ENCODE measurements at places on chromosomes 2 and 18.

DNA sequence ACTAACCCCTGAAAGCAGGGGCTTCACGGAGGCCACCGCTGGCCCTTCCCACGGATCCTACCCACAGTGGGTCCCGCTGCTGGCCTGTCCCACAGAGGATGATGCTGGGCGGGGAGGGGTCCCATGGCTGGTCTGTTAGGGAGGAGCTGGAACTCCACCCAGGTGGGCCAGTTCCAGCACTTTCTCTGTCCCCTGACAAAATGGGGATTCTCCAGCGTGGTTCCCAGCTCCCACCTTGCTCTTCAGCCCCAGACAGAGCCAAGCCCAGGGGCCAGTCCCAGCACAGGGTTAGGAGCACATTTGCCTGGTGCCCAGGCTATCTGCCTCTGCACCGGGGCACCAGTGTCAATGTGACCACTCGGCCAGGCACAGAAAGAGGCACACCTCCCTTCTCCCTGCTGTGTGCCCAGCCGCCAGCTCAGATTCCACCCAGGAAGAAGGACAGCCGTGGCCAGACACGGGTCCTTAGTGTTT lies 50.0 kb downstream of the ANKMY1 start:
- DNase-seq = no peak

DNA sequence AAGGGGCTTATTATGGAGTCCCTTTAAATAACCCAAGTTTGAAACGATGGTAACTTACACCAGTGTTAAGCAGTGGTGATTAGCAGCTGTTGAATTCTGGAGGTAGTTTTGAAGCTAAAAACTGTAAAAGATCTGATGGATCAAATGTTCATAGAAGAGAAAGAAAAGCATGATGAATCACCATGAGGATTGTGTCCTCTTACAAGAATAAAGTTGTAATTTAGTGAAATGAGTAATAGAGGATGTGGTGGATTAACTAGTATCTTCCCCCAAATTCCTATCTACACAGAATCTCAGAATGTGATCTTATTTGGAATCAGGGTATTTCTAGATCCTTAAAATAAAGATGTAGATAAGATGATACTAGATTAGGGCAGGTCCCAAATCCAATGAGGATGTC lies 1138.2 kb upstream of the TMEFF2 start:
- DNase-seq = no peak

- no peak for DNase-seq
These were observed 214.9 kb upstream of the TNP1 start for GRCh38 chr2:217074576-217075255.

- DNase-seq = no peak
These were observed 103.2 kb downstream of the ZNF521 start for GRCh38 chr18:25248755-25249154.

GRCh38 chr2:41717839-41718238 lies 330.0 kb upstream of the PKDCC start:
- no peak for DNase-seq

- no peak for DNase-seq
These were observed 32.1 kb downstream of the SPC25 start for GRCh38 chr2:168858146-168858545.

- no peak for DNase-seq
These were observed 24.0 kb downstream of the MRPL44 start for GRCh38 chr2:223981241-223981640.

DNA sequence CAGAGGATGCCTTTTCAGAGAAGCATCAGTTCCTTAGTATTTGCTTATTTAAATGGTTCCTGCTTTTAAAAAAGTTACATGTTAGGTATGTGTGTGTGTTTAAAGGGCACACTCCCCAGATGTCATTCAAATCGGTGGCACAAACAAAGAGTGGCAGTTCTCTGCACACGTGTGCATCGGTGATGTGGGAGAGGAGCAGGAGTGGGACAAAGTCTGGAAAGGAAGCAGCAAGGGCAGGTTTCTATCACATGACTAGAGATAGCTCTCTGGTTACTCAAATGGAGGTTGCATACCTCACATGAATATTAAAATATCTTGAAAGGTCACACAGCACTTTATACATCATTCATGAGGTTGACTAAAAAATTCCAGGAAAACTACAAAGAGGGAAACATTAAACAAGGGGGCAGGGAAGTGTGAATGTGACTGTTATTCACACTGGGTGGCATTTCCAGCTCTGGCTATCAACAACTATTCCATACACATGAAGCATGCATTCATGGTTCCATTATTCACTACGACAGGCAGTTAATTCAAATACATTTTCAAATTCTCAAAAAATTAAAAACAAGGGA lies 64.7 kb downstream of the SEPTIN10 start:
- DNase-seq = no peak

DNA sequence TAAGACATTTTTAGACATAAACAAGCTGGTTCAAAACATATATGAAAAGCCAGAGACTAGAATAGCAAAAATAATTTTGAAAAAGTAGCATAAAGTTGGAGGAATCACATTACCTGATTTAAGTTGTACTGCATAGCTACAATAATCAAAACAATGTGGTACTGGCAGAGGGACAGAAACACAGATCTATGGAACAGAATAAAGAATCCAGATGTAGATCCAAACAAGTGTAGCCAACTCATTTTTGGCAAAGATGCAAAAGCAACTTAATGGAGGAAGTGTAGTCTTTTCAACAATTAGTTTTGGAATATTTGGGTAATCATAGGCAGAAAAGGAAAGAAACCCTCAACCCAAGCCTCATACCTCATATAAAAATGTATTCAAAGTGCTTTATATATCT lies 278.7 kb upstream of the ZNF521 start:
- no peak for DNase-seq

DNA sequence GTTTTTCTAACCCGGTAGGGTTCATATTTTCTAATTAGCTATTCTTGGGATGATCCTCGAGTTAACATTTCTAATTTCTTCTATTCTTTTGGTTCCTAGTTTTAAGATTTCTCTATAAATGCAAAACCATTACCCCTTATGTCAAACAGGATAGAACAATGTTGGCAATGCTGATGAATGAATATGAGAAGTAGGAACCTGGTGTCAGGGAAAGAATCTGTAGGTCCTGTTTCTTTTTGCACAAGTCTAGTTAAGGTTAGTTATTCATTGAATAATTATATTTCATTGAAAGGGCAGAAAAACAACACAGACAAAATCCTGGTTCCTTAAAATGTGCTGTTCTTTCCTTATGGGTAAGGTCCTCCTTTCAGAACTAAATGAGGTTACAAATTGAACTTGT lies 766.4 kb upstream of the FAM98A start:
- no peak for DNase-seq

GRCh38 chr2:100982431-100982861 lies 19.6 kb upstream of the RPL31 start:
- DNase-seq = no peak

DNA sequence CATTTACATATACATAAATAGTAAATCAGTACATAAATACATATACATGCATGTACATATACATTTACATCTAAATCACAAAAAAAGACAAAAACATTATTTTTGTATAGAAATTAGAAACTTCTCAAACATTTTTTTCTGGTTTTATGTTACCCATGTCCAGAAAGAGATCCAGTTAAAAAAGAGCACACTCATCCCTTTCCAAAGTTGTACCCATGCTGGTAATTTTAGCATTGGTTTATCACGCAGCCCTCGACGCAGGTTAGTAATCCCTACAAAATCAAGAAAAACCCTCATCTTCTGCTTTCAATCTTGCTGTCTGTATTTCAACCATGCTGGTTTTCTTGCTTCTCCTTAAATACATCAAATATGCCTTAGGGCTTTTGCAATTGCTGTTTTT lies 10.5 kb downstream of the SCN9A start:
- no peak for DNase-seq

GRCh38 chr2:46170611-46171350 lies 126.4 kb upstream of the EPAS1 start:
- DNase-seq = no peak

DNA sequence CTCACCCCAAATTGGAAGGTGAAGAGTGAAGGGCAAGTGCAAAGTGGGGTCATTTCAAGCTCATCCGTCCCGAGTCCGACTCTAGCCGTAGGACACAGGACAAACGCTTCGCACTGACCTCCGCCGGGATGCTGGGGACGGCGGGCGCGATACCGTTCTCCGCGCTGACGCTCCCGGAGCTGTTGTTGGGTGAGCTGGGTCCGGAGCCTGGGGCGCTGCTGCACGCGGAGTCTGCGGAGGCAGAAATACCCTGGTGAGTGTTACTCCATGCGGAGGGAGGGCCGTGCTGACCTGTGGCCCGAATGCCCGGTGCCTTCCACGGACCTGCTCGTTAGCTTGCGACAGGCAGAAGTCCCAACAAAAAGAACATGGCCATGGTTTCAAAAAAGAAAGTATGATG lies 261.3 kb downstream of the HDAC4 start:
- no peak for DNase-seq

DNA sequence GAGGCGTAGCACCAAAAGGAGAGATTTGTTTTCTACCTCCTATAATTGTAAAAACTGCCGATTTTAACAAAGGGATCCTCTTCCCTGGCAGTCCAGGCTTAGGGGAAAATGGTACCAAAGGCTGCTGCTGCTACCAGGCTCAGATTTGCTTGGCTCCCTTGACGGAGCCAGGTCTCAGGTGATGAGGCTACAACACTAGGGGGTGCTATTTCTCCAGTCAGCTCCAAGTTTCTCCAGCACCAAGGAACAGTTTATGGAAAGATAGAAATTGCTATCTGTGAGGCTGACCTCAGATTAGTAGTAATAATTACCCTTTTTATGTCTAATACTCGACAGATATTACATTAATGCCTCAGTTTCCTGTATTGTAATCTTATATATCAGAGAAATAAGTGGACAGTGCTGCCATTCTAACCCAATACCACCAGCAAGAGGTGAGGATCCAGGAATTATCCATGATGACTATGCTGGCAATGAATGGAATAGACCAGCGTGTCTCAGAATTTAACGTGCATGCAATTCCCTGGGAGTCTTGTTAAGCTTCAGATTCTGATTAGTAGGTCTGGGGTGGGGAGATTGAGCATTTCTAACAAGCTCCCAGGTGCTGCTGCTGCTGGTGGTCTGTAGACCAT lies 111.3 kb downstream of the ESCO1 start:
- peak; percentile 6 for DNase-seq

- peak; percentile 97 for DNase-seq
These were observed 216.6 kb downstream of the RTP5 start for GRCh38 chr2:242085941-242086621.

GRCh38 chr2:20737505-20737904 lies 70.6 kb downstream of the GDF7 start:
- DNase-seq = no peak

GRCh38 chr18:51559198-51559901 lies 361.9 kb upstream of the MEX3C start:
- no peak for DNase-seq

- DNase-seq = peak; percentile 58
These were observed 1.7 kb upstream of the CTDSP1 start for GRCh38 chr2:218397820-218398436.

DNA sequence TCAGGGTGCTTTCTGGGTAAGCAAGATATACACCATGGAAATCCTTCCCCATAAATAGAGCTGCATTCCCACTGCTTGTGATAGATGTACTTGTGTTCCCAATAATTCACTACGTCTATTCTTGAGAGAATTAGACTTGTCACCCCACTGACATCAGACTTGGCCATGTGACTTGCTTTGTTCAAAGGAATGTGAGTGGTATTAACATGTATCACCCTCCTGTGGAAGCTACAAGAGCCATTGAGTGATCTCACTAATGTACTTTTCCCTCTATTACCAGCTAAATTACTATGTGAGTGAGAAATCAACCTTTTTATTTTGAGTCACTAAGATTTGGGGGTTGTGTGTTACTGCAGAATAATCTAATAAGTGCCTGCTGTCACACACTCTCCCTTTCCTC lies 176.0 kb downstream of the CCDC178 start:
- DNase-seq = no peak

DNA sequence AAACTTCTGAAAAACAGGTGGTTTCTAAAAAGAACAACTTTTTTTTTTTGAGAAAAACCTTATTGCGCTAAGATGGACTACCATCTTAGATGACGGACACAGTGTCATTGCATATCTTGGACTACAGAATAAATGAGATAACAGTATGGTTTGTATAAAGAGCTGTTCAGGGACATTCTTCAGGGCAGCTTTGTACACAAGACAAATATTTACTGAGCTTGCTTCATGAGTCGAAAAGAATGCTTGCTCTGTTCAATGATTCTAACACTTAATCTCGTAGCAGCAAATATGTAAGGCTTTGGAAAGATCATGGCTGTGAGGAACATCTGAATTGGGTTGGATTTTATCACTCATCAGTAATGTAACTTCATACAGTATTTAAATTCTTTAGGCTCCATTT lies 282.5 kb upstream of the CWC22 start:
- DNase-seq = no peak

DNA sequence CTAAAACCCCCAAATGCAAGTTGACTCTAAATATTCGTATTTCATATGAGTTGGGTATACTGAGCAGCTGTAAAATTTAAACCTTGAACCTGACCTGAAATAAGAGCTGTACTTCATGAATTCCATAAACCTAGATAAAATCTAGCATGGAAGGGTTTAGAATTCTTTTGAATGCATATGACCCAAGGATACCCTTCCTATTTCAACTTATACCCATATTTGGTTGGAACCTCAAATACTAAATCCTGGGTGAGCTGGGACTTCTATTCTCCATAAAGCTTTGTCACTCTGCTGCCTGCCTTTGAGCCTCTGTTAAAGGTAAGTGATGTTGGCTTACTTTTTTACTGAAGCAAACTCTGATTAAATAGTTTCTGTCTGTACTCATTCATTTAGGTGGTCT lies 994.6 kb downstream of the SUCLG1 start:
- no peak for DNase-seq

DNA sequence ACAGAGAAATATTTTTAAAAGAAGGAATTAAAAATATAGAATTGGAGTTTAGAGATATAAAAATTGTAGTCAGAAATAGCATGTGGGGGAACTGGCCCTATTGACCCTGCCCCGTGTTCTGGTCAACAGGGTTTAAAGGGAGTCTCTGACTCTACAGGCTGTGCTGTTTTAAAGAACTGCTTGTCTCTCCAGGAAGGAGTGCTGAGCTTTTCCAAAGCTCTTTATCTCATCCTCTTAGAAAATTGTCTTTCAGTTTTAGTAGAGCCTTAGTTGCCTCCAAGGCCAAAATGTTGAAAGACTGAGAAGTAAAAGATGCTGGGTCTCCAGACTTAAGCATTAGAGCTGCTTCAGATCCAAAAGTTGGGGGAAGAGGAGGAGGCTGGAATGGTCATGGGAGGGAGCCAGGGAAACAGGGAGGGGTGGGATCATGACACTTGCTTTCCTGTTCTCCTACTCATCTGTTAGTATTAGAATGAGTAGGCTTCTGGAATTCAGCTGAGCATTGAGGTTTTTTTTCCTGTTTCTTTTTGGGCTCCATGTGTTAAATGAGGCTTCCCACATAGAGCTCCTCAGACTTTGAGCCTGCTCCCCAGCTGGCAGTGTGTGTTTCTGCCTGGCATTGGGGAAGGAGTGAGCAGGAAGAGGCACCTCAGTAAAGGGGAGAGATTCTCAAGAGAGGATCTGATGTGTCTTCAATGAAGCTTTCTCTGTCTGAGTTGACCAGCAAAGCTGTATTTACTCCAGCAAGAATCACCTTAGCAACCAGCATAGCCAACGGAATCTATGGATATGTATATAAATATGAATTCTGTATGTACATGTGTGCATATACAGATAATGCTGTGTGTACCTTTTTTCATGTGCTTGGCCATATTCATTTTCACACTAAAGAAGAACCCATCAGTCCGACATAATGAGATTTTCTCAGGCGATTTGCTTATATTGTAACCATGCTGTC lies 186.8 kb upstream of the FBXO11 start:
- no peak for DNase-seq

Measured in inflammatory macrophage treated with lipopolysaccharide for 1 hour (primary cell).